ENCODE measurements at places on chromosomes 12 and 14. TPM values are rescaled to one million over a fixed set of nuclear protein-coding genes. Genes with fewer than 3 reads are reported as not detected.

The TSHR gene
- not detected for total RNA-seq

The BDKRB1 gene
- total RNA-seq: not detected

GRCh38 chr14:67199016-67199415 lies 9.8 kb downstream of the GARIN2 start:
- DNase-seq: no peak
- H3K27me3 ChIP-seq: no peaks in the 10 kb centered on the region
- H3K4me1 ChIP-seq: no peaks in the 10 kb centered on the region
- no peak overlapping the region for H3K4me3 ChIP-seq

DNA sequence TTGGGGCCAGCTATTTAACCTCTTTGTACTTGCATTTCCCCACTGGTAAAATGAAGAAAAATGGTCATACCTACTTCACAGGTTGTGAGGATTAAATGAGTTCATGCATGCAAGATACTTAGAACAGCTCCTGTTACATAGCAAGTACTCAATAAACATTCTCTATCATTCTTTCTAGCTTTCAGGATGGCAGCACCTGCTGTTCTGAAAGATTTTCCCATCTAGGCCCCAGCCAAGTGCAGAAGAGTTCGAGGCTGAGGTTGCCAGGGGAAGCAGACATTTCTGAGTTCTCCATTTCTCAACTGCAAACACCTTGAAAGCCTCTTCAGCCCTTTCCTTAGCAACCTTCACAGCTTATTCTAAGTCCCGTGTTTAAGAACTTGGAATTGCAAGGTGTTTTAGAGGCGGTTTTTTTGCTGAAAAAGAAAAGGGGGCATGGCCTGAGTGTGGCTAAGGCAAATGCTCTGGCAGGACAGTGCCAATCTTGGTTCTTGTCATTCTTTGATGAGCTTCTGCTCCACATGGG lies 73.0 kb upstream of the PRMT8 start:
- no peak for DNase-seq
- H3K27ac ChIP-seq: no peak overlapping the region
- H3K27me3 ChIP-seq: no peaks in the 10 kb centered on the region

GRCh38 chr14:101979666-101980065 lies 15.3 kb downstream of the DYNC1H1 start:
- H3K4me3 ChIP-seq: no peak overlapping the region
- no peaks in the 10 kb centered on the region for H3K27me3 ChIP-seq
- no peak for DNase-seq
- H3K27ac ChIP-seq: no peak overlapping the region
- no peaks in the 10 kb centered on the region for H3K4me1 ChIP-seq
- H3K36me3 ChIP-seq: peaks cover 38% of the 10 kb centered on the region

DNA sequence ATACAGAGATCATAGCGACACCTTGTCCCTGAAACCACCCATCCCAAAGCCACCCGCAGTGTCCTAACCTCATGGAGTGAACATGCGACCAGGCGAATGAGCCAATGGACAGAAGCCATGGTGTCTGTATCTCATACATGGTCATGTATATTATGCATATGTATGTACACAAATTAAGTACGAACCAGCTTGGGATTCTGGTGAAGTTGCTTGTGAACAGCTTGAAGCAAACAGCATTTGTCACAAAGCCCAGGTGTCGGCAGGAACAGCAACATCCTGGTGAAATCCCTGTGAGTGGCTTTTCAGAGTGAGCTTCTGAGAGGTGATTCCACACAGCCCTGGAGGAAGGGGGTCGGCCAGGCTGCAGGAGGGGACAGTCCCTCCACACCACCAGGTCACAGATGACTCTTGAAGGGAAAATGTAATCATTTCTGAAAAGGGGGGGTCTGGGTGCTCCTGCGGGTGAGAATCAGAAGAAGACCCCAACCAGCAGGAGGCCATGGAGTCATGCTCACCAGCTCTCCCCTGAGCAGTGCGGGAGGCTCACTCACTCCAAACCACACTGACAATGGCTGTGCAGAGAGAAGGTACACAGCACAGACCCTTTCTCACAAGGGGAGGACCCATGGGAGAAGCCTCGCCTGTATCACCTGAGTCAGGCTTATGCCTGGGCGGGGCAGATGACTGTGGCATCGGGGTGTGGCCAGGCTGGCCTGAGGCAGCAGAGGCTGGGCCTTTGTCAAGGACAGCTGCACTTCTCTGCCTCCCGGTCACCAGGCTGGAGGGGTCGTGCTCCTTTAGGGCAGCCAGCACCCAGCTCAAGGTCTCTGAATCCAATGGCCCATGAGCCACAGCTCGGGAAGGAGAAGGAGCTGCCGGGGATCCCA lies 14.3 kb downstream of the CHGA start:
- no peak for DNase-seq
- no peaks in the 10 kb centered on the region for H3K36me3 ChIP-seq
- no peaks in the 10 kb centered on the region for H3K27me3 ChIP-seq
- no peak overlapping the region for H3K4me3 ChIP-seq

GRCh38 chr12:59844750-59845149 lies 248.9 kb downstream of the SLC16A7 start:
- no peaks in the 10 kb centered on the region for H3K27me3 ChIP-seq
- no peak overlapping the region for H3K27ac ChIP-seq
- H3K4me3 ChIP-seq: no peak overlapping the region
